RCC 7860 (cell line): ENCODE measurements at places on chromosomes 3 and 15.

DNA sequence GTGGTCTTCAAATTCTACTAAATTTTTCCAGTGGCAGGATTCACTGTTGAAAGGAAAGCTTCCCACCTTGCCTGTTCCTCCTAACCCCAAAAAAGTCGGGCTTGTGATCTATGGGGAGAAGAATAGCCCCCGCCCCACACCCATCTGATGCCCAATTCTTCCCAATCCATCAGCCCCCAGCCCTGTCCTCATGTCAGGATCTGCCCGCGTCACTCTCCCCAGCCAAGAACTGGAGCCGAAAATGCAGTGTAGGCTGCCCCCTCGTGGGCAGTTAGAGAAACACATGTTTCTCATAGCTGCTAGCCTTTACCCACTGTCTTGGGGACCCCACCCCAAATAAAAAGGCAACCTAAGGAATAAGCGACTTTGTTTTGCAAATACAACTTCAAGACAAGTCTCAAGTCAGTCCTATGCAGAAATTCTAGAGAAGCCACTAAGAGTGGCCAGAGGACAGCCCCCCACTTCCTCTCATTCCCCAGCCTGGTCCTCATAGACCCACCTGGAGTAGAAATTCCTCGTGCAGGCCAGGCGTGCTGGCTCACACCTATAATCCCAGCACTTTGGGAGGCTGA lies 13.0 kb upstream of the CSK start:
- peak; percentile 40 for DNase-seq

GRCh38 chr15:49436751-49437150 lies 13.7 kb downstream of the FGF7 start:
- DNase-seq: no peak

- DNase-seq: no peak
These were observed 18.4 kb downstream of the IREB2 start for GRCh38 chr15:78456426-78456825.

GRCh38 chr3:129632977-129633376 lies 26.5 kb upstream of the PLXND1 start:
- DNase-seq: no peak

DNA sequence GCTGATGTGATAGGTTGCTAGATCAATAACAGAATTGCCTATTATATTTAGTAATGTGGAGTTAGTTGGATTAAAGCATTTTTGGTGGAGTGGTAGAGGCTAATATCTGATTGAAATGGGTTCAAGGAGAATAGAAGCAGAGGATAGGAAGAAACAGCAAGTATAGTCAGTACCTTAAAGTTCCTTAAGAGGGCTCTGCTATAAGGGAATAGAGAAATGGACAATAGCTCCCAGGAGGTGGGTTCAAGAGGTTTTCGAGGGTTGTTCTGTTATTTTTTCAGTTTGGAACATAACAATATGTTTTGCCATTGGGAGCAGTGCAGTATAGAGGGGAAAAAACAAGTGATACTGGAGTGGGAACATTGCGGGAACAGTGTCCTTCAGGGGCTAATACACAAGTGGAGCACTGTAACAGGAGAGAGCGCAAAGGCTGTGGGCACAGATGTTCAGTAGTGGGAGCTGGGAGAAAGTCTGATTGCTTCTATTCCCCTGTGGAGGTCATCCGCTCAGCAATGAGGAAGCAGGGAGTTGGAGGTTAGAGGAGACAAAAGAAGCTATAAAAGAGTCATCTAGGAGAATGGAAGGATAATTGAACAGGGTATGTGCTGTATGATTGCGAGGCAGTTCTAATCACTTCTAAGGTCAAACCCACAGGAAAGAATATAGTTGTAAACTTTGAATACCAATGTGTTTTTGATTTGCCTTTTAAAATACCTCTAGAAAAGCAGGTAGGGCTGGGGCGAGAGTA lies 3.3 kb downstream of the MRPS11 start:
- no peak for DNase-seq

GRCh38 chr15:47410247-47410646 lies 307.1 kb upstream of the SEMA6D start:
- DNase-seq: no peak

DNA sequence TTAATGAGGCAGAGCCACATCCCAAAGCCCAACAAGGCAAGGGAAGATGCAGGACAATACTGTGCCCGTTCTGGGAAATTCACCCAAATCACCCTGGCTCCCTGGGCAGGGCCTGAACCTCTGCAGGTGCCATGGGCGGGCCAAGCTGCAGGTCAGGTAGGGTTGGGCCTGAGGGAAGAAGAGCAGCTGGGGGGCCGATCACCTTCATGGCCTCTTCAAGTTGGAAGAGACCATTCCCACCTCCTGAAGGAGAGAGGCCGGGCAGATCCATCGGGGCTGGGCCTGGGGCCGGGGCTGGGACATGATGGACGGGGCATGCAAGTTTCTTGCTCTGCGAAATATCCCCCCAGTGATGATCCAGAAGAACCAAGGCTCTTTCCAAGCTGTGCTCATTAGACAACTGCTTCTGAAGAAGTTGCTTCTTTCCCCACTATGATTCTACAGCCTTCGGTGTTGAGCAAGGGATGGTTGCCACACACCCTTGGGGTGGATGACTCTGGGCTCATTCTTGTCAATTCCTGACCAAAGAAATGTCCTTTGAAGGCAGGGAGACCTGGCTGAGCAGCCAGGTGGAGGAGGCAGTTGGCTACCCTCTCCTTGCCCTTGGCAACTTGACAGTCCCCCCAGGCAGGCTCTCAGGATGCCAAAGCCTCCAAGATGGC lies 38.2 kb downstream of the KLHL25 start:
- DNase-seq: no peak

DNA sequence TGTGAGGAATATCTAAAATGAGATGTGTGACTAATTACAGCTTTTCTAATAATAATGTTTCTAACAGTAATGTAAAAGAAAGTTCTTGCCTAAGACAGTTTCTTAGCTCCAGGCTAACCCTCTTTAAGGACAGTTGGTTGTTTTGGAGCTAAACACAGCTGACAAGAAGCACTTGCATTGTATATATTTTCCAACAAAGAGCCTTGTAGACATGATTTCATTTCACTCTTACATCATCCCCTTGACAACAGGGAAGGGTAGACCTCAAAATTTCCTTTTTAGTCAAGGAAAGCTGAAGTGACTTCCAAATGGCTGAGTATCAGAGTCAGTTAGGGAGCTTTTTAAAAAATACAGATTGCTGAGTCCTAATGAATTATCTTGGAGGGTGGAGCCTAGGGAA lies 4.1 kb downstream of the ARID3B start:
- DNase-seq: no peak

GRCh38 chr3:123719862-123720453 lies 135.1 kb upstream of the HACD2 start:
- no peak for DNase-seq

GRCh38 chr3:59925946-59926345 lies 876.1 kb upstream of the CFAP20DC start:
- DNase-seq: no peak

DNA sequence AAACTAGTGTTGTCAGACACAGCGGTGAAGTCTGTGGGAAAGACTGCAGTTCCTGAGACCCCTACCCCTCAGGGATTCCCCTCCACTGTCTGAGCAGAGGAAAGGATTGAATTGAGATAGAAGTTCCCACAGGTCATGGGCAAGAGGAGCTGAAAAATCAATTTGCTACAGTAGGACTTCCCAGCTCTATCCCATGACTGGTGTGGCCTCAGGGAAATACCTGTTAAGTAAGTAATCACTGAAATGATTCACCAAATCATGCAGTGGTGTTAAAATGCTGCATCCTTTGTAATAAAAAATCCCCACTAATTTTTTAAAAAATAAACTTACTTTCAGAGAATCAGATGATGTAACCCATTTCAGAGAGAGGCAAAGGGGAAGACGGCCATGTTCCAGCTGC lies 45.0 kb upstream of the SPRED1 start:
- DNase-seq: no peak

DNA sequence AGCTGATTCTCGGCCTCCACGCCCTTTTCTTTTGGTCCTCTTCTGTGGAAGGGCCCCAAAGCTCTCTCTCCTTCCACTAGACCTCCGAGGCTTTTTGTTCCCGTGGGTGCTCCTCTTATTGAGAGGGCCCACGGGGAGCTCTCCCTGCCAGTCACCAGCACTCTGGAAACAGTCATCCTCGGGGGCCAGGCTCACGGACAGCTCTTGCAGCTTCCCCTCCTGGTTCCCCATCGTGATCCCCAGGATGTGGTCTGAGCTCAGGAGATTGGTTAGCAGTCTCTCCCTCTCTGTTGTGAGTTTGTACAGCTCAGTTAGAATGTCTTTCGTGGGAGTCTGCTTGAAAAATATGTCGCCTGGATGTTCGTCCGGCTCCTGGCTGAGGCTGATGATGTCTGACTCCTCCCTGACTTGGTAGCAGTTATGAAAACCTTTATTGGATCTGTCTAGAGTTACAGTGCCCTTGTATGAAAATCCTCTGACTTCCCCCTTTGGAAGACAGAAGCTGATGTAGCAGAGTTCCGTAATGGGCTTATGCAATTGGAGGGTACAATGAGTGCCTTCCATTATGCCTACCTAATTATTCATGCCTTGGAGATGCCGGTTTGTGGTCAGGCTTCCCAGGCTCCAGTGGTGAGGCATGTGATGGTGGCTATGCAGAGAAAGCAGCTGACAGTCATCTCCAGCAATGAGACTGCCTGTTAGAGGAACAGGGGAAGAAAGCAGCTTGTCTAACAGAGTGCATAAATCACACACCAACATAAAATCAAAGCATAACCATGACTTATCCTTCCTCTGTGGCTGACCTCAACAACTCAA lies 40.0 kb downstream of the FMN1 start:
- peak; percentile 95 for DNase-seq

DNA sequence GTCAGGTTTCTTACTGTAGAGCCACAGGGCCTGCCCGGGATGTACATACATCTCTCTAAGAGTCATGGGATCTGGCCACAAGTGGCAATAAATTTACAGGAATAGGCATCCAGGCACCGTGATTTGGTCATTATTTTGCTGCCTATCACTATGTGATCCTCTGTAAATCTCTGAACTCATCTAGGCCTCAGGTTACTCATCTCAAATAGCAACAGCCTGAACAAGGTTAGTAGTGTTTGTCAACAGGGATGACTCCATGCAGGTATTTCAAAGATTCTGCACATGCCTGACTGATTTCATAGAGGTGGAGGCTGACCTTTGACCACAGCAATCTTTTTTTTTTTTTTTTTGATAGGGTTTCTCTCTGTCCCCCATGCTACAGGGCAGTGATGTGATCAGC lies 88.8 kb upstream of the TBL1XR1 start:
- peak; percentile 99 for DNase-seq

DNA sequence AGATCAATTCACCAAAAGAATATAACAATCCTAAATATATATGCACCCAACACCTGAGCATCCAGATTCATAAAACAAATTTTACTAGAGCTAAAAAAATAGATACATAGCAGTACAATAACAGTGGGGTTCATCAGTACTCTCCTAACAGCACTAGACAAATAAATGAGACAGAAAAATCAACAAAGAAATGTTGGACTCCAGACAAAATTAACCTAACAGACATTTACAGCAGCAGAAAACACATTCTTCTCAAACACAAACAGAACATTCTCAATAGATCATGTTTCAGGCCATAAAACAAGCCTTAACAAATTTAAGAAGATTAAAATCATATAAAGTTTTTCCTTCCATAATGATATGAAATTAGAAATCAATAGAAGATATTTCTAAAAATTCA lies 124.8 kb upstream of the NECTIN3 start:
- no peak for DNase-seq

DNA sequence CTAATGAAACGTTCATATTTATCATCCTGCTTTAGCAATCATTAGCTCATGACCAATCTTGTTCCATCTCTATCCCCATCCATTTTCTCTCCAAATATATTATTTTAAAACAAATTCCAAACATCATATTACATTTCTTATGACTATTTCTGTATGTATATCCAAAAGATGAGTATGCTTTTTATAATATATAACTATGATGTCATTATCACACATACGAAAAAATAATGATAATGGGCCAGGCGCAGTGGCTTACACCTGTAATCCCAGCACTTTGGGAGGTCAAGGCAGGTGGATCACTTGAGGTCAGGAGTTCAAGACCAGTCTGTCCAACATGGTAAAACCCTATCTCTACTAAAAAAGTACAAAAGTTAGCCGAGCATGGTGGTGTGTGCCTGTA lies 280.4 kb downstream of the FHIT start:
- no peak for DNase-seq

GRCh38 chr3:68116580-68116979 lies 462.2 kb upstream of the SUCLG2 start:
- DNase-seq: no peak

DNA sequence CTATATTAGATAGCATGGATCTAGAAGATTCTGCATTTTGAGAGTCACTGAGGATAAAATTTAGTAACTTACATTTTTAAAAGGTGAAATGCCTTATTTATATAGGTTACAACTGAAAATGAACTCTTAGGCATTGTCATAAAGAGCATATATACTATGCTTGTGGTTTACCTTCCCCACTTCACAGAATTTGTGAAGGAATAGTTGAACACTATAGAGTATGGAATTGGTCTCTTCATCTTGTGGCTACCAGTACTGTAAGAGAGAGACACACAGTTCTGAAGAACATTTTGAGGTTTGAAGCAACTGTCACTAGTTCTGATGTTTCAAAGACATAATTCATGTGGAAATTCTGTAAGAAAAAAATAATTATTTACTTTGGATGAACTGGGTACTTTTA lies 41.7 kb upstream of the FBXL22 start:
- no peak for DNase-seq

GRCh38 chr15:88603885-88604284 lies 17.3 kb upstream of the AEN start:
- no peak for DNase-seq
